Ascending aorta (tissue), 2 donors: ENCODE measurements at places on chromosomes 5 and 9. TPM values are rescaled to one million over a fixed set of nuclear protein-coding genes. Genes with fewer than 3 reads are reported as not detected.

GRCh38 chr9:116088396-116088795, 65.2 kb upstream of the PAPPA start:
- DNase-seq = no peak
- H3K27ac ChIP-seq = no peak overlapping the region
- no peaks in the 10 kb centered on the region for H3K27me3 ChIP-seq
- H3K4me1 ChIP-seq = no peaks in the 10 kb centered on the region
- H3K4me3 ChIP-seq = no peak overlapping the region

GRCh38 chr5:32058101-32058500, 116.0 kb downstream of the GOLPH3 start:
- no peak overlapping the region for H3K27ac ChIP-seq
- H3K4me3 ChIP-seq = no peak overlapping the region
- H3K36me3 ChIP-seq = peaks cover 10% of the 10 kb centered on the region
- no peak for DNase-seq
- no peaks in the 10 kb centered on the region for H3K27me3 ChIP-seq

GRCh38 chr5:82986404-82986803, 90.8 kb downstream of the TMEM167A start:
- H3K36me3 ChIP-seq = no peaks in the 10 kb centered on the region
- no peak for DNase-seq
- no peak overlapping the region for H3K27ac ChIP-seq
- H3K27me3 ChIP-seq = no peaks in the 10 kb centered on the region

- H3K36me3 ChIP-seq = no peaks in the 10 kb centered on the region
- H3K27ac ChIP-seq = peak overlapping the region; percentile 97
Measured at GRCh38 chr5:129904667-129905472, 605 bp downstream of the CHSY3 start.

DNA sequence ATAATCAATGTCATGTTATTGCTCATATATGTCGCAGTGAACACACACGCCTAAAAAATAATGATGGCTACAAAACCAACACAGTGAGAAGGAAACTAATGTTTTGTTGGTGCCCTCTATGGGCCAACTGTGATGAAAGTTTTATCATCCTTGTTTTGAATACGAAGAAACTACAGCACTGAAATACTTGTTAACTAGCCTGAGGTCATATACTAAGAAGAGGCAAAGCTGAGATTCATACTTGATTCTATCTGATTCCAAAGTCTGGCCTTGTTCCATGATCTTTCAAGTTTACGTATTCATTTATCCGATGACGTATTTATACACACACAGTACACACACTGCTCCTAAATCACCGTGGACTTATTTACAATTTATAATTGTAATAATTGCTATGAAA, 16.1 kb upstream of the DRD1 start:
- no peak overlapping the region for H3K4me3 ChIP-seq
- no peaks in the 10 kb centered on the region for H3K4me1 ChIP-seq
- no peak overlapping the region for H3K27ac ChIP-seq
- no peaks in the 10 kb centered on the region for H3K27me3 ChIP-seq

- H3K27me3 ChIP-seq = no peaks in the 10 kb centered on the region
- H3K27ac ChIP-seq = no peak overlapping the region
- no peak for DNase-seq
- H3K4me1 ChIP-seq = no peaks in the 10 kb centered on the region
- H3K36me3 ChIP-seq = peaks cover 26% of the 10 kb centered on the region
Measured at GRCh38 chr5:156350256-156350655, 23.3 kb downstream of the SGCD start.

Gene UBE2QL1
- total RNA-seq = 0.85 TPM

DNA sequence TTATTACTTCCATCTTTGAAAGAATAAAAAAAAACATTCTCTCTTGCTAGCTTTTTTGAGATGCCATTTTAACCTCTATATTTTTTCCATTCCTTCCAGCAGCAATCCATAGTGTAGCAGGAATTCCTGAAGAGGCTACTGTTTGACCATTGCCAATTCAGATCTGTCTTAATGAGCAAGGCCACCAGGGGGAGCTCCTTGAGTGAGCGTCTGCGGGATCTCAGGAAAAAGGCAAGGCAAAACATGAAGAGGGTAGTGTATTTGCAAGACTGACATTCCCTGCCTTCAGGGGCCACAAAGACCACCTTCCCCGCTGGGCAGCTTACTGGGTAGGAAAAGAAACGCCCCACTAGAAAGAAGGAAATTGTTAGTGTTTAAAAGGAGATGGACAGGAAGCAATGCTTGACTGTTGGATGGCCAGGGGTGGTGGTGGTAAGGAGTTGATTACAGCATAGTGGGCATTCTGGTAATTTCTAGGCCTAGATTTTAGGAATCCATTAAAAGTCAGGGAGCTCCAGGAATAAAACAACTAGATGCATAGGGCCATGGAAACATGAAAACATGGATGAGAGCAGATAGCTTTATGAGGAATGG, 206.6 kb upstream of the HAPLN1 start:
- no peaks in the 10 kb centered on the region for H3K36me3 ChIP-seq
- no peak for DNase-seq
- no peak overlapping the region for H3K27ac ChIP-seq
- H3K27me3 ChIP-seq = no peaks in the 10 kb centered on the region

GRCh38 chr5:34467436-34467835, 188.7 kb upstream of the RAI14 start:
- no peak overlapping the region for H3K4me3 ChIP-seq
- no peak for DNase-seq
- no peak overlapping the region for H3K27ac ChIP-seq

DNA sequence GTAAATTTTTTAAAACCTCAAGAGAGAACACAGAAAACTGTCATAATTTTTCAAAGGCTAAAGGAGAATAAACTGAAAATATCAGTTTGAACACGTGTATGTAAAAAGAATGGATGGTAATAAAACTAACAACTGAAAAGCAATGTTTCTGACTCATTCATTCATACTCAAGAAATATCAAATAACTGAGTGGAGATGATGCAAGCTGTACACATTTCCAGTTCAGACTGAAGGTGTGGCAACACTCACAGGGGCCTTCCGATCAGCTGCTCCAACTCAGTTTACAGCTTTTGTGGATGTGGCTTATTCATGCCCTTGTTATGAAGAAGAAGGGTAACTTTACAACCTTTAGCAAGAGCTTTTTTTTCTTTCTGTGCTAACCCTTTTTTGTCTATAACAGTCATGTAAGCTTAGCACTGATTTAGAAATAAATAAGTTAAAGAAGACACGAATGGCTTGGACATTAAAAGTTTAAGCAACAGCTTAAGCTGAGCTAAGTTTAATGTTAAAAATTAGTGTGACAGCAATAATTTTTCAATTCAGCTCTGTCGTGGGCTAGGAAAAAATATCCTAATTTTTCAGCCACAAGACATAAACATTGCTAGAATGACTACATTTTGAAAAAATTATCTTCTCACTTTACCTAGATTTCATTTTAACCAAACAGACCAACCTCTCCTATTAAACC, 453.5 kb downstream of the RAB3C start:
- H3K27me3 ChIP-seq = no peaks in the 10 kb centered on the region
- DNase-seq = peak; percentile 69
- no peak overlapping the region for H3K27ac ChIP-seq

DNA sequence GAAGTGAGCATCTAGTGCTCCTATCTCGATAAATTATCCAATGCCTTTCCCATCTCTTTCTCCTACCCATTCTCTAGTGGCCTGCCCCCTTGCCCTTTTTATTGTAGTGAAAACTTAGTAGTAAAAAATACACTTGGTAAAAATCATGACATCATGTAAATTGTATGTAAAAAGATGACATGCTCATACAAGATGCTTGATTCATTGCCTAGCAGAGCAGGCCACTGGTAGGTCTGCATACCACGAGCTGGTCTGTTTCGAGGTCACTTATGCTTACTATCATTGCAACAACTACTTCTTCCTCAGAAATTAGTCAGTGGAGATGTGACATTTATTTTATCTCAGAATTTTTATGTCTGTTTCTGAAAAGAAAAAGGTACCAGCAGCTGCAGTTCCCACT, 177.3 kb downstream of the C9orf152 start:
- no peaks in the 10 kb centered on the region for H3K36me3 ChIP-seq
- H3K4me1 ChIP-seq = peaks cover 6% of the 10 kb centered on the region
- no peak for DNase-seq
- peak overlapping the region; percentile 50 for H3K27ac ChIP-seq
- H3K27me3 ChIP-seq = no peaks in the 10 kb centered on the region

DNA sequence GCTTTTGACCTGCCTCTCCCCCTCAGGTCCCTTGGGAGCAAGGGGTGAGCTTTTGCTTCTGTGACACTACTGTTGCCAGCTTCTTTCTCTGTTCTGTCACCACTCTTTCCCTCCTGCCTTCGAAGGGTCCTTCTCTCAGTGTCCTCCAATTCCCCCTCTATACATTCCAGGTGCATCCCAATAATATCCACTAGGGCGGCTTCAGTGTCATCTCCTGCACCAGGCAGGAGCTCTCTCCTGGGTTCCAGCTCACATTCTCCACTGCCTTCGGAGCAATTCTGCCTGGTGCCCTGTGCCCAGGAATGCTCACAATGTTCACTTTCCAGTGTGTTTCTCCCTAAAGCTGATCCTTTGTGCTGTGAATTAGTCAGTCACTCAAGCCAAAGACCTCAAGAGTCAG, 83.9 kb upstream of the CXCL14 start:
- DNase-seq = no peak
- H3K27me3 ChIP-seq = no peaks in the 10 kb centered on the region
- no peaks in the 10 kb centered on the region for H3K4me1 ChIP-seq
- H3K36me3 ChIP-seq = no peaks in the 10 kb centered on the region
- H3K27ac ChIP-seq = no peak overlapping the region

- no peaks in the 10 kb centered on the region for H3K27me3 ChIP-seq
- H3K4me3 ChIP-seq = no peak overlapping the region
- no peak overlapping the region for H3K27ac ChIP-seq
Measured at GRCh38 chr5:138649316-138649720, 74.1 kb upstream of the HSPA9 start.

DNA sequence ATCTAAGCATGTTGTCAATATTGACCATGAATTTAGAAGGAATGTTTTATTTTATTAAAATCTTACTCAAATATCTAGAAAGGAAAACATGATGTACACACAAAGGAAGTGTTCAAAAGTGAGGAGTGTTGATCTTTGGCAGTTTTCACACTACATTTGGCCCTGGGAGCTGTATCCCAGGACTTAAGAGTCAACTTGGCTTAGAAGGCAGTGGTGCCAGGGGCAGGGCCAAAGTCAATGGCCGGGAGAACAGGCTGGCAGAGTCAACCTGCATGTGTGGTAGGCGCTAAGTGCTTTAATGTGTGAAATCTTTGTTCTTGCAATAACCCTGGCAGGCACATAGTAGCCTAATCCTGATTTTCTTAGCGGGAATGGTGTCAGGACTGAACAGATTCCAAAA, 228.4 kb downstream of the TENT4A start:
- H3K4me1 ChIP-seq = no peaks in the 10 kb centered on the region
- no peak for DNase-seq
- no peaks in the 10 kb centered on the region for H3K27me3 ChIP-seq
- no peak overlapping the region for H3K4me3 ChIP-seq
- no peak overlapping the region for H3K27ac ChIP-seq

DNA sequence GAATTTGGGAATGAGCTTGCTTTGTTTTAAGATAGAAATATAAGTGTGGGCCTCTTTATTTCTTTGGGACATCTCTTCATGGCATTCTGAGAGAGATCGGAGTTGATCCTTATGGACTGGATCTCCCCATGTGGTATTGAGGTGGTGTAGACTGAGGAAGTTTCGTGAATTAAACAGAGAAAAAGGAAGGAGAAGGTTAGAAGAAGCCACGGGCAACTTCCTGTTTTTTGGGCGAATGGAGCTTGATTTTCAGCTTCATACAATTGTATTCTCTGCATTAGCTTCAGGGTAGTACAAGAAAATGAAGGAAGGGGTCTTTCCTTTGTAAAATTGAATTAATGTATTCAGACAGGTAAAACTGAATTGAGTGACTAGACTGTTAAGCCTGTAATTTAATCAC, 70.5 kb upstream of the HMHB1 start:
- no peaks in the 10 kb centered on the region for H3K36me3 ChIP-seq
- H3K27me3 ChIP-seq = no peaks in the 10 kb centered on the region
- H3K4me1 ChIP-seq = no peaks in the 10 kb centered on the region
- DNase-seq = no peak
- no peak overlapping the region for H3K27ac ChIP-seq

Gene PITX1
- 23.8 TPM for total RNA-seq

DNA sequence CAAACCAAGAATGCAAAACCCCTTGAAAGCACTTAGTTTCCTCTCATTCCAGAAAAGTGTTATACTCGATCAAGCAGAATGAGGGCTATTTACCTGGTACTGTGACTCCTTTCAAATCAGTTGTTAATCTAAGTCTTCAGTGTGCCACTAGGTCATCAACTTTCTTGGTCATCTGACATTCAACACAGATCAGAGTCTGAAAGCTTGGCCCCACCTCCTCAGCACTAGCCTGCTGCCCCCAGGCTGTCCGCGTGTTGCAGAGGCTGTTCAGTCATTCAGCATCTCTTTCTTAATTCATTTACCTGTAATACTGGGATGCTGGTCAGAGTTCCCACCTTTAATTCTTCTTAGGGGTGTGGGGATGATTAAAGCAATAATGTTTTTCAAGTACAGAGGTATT, 28.5 kb downstream of the ENC1 start:
- H3K4me3 ChIP-seq = no peak overlapping the region
- no peak overlapping the region for H3K27ac ChIP-seq
- DNase-seq = no peak
- H3K4me1 ChIP-seq = no peaks in the 10 kb centered on the region

DNA sequence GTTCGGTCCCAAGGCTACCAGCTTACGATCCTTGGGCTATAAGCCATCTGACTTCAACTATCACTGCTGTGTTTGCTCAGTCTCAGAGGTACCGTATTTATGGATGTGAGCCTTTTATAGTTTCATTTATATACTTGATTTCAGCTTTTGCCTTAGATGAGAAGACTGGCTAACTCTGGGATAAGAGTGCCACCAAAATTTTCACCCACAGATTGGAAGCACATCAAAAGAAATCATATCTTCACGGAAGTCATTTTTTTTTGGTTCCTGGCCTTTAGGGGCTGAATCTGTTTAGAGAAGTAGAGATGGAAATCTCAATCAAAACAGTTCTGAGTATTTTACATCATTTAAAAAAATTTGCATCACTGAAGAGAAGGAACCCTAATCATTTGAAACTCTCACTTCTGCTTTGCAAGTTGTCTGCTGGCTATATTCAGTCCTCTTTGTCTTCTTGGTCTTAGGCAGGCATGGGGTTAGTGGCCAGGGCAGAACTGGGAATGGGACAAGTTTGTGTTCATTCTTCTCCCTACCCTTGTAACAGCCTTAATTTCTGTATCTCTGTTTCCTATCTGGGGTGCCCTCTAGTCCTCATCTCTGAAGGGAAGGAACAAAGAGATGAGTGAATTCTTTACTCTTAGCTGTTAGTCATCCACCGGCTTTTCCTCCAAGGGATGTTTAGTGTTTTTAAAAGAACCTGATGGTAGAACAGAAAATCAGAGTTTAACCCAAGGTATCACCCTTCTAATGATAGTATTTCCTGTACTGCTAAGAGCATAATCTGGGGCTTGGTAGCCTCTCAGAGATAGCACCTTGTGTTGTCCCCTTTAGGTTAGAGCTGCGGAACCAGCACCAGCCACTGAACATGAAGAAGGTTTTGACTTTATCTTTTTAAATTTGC, 14.1 kb upstream of the TNFAIP8 start:
- no peak for DNase-seq
- no peak overlapping the region for H3K4me3 ChIP-seq
- H3K36me3 ChIP-seq = no peaks in the 10 kb centered on the region
- no peak overlapping the region for H3K27ac ChIP-seq
- H3K4me1 ChIP-seq = no peaks in the 10 kb centered on the region

GRCh38 chr5:157902449-157903116, 43.6 kb upstream of the CLINT1 start:
- no peak for DNase-seq
- no peaks in the 10 kb centered on the region for H3K27me3 ChIP-seq
- H3K36me3 ChIP-seq = no peaks in the 10 kb centered on the region
- no peak overlapping the region for H3K4me3 ChIP-seq

Gene GDA
- total RNA-seq = not detected

Gene NR2F1
- 8.0 TPM for total RNA-seq
